ENCODE measurements at places on chromosomes 16 and 17. TPM values are rescaled to one million over a fixed set of nuclear protein-coding genes. Genes with fewer than 3 reads are reported as not detected.

QPRT gene
- total RNA-seq: 1.4 TPM

ADGRG1 gene
- 12.3 TPM for total RNA-seq

CCL16 gene
- total RNA-seq: not detected

NOG gene
- 1.6 TPM for total RNA-seq

WFIKKN1 gene
- total RNA-seq: not detected

CCDC78 gene
- total RNA-seq: 0.15 TPM

SLC6A2 gene
- total RNA-seq: not detected

SOCS3 gene
- 24.0 TPM for total RNA-seq

MYH1 gene
- not detected for total RNA-seq

GGT6 gene
- not detected for total RNA-seq

ITGB3 gene
- total RNA-seq: 68.9 TPM

CDH1 gene
- not detected for total RNA-seq

FOXC2 gene
- total RNA-seq: 2.4 TPM

CTRB2 gene
- not detected for total RNA-seq

RAMP2 gene
- total RNA-seq: 5.2 TPM

XYLT1 gene
- 0.30 TPM for total RNA-seq

ZP2 gene
- total RNA-seq: not detected

NTN1 gene
- not detected for total RNA-seq

HOXB7 gene
- total RNA-seq: 8.4 TPM

SLFN14 gene
- total RNA-seq: not detected

FNDC8 gene
- not detected for total RNA-seq

KRTAP4-1 gene
- not detected for total RNA-seq

CES3 gene
- total RNA-seq: not detected

GAST gene
- total RNA-seq: not detected

SDR42E2 gene
- total RNA-seq: not detected

GRAP gene
- total RNA-seq: 19.0 TPM

PPM1E gene
- not detected for total RNA-seq

GNGT2 gene
- not detected for total RNA-seq

CDRT15 gene
- total RNA-seq: not detected

ZFHX3 gene
- 3.0 TPM for total RNA-seq

EVPL gene
- under 0.01 TPM for total RNA-seq

ZDHHC7 gene
- total RNA-seq: 57.8 TPM

CBX2 gene
- 8.2 TPM for total RNA-seq

SPPL2C gene
- total RNA-seq: not detected

EPN3 gene
- total RNA-seq: 0.15 TPM

DHX58 gene
- total RNA-seq: 41.5 TPM

ATAD5 gene
- 3.6 TPM for total RNA-seq
